ENCODE measurements at places on chromosomes 12 and 14.

DNA sequence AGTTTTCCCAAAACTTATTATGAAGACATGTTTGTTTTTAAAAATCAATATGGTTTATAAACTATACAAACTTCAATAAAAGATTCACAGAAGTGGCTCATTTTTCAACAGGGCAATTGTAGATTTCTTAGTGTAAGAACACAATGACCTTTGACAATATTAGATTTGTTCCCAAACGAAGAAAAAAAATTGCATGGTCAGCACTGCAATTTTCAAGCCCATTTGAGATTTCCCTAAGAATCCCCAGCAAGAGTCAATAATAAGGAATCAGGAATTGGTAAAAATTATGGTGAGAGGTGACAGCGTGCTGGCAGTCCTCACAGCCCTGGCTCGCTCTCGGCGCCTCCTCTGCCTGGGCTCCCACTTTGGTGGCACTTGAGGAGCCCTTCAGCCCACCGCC lies 145.8 kb downstream of the DERA start:
- no peak for DNase-seq

DNA sequence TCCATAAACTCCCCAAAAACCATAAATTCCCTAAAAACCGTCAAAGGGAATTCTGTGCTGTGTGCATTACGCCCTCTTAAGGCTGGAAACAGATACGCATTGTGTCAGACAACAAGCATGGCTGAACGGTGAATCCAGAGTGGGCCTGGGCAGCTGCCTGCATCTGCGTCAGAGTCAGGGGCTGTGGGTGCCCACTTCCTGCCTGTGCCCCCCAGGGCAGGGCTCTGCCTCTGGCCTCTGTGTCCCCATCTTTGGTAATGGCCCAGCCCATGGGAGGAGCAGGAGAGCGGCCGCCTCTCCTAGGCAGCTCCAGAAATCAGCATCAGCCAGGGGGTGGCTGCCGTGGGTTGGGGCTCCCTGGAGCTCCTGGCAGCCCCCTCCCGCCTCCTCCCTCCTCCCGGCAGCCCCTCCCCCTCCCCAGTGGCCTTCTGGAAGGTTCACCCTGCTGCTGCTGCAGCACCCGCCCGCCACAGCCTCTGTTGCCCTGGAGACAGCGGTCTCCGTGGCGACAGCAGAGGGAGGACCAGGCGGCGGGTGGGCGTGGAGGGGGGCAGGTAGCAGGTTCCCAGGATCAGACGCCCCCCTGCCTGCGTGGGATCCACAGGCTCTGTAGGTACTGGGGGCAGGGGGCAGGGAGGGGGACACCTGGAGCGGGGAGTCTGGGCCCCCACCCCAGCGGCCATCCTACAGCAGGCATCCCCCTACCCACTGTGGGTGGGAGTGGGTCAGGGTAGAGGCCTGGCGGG lies 5.9 kb downstream of the MMP17 start:
- DNase-seq: no peak

DNA sequence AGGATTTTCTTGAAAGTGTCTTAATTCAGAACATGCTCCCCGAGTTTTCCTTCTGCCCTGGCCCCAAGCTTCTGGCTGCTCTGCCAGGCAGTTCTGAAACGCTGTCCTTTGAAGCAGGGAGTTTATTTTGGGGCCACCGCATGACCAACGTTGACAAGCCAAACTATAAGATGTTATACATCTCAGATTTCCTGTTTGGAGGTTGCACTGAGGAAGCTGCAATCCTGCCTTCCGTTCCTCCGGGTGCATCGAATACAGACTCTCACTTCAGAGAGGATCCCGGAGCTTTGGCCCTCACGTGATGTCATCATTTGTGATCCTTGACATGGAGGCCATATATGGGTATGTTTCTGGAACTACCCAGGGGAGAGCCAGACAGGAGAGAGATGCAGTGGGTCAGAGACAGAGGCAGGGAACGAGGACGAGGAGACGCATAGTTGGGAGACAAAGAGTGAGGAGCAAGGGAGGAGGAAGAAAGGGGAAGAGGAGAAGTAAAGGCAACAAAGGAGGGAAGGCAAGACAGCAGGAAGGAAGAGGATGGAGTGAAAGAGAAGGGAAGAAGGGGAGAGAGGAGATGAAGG lies at the start of gene ASB2:
ASB2 (minus strand) TSS at position 94 of the 581 bp plus-strand sequence. CDS start 12,031 bp downstream, outside the sequence.
- no peak for DNase-seq

- DNase-seq: no peak
Observed at GRCh38 chr12:84561351-84561750, 351.2 kb downstream of the SLC6A15 start.

DNA sequence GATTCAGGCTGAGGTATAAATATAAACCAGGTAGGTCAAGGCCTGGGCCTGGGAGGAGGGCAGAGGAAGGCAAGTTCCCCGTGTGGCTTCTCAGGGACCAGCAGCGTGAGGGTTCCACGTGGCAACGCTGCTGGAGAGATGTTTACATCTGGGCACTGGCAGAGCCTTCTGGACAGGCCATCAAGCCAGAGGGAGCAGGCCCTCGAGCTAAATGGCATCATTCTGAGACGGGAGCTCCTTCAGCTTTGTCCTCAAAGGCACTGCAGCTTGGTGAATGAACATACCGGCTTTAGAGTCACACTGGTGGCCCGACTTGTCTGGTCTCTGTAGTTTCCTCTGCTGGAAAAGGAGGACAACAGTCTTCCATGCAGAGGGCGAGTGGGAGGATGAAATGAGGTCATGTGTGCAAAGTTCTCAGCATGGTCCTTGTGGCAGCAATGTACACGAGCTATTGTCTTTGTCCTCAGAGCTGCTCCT lies 231.3 kb downstream of the ZFP36L1 start:
- DNase-seq: no peak

Measured in activated CD4-positive, alpha-beta T cell treated with anti-CD3 and anti-CD28 coated beads for 1 hour (primary cell).